ENCODE measurements at places on chromosomes 2 and 18.

DNA sequence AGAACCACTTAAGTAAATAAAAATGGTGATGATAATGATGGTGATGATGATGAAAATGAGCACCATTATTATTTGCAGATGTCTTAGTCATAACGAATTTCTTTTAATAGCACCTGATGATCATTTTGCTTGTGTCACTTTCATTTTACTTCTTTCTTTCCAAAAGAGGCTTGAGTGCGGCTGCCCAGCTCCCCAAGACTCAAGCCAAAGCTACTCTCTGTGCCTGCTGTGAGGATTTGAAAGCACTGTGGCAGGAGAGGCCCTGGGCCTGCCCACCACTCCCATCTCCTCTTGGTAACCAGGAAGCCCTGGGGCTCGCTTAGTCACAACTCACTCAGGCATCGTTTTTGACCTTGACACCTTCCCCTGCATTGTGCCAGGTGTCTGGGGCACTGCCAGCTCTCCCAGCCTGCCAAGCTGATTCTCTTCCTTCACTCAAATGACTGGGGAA is 41.2 kb downstream of the RPL37A start:
- DNase-seq: no peak

- DNase-seq: no peak
These were observed 102.8 kb upstream of the SALL3 start for GRCh38 chr18:78876868-78877267.

- DNase-seq: no peak
These were observed 135.8 kb downstream of the COPS8 start for GRCh38 chr2:237221443-237221842.

DNA sequence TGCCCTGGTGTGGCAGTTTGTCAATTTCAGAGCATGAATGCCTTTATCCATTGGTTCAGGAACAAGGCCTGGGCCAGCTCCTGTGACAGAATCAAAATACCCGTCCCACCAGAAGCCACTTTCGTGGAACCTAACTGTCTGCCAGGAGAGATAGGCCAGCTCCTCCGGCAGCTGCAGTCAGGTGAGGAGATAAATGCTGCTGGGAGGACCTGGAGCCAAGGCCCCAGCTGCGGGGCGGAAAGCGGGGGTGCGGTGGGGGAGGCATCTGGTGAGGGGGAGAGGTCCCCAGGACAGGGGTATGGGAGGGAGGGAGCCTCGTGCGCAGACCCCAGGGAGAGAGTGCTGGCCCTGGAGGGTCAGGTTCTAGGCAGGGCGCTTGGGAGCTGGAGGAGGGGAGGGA is 4.4 kb upstream of the ASB1 start:
- DNase-seq: no peak

DNA sequence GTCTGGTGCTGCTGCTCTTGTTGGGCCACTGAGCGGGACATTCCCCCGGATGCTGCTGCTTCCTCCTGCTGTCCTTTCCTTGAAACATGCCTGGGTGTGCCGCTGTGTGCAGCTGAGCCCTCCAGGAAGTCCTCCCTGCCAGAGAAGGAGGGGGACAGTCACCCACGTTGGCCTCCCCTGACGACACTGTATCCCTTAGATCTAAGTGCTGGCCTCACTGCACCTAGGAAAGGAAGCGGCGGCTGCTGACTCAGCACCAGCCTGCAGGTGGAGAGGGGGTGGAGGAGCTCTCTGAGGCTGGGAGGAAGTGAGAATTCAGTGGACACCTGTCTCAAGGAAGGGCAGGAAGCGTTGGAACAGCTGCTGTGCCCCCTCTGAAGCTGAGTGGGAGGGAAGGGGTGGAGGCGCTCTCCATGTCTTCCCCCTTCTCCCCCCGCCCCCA is 239.8 kb downstream of the HAUS1 start:
- no peak for DNase-seq

- no peak for DNase-seq
These were observed 364.7 kb downstream of the TXNL1 start for GRCh38 chr18:56273541-56274219.

DNA sequence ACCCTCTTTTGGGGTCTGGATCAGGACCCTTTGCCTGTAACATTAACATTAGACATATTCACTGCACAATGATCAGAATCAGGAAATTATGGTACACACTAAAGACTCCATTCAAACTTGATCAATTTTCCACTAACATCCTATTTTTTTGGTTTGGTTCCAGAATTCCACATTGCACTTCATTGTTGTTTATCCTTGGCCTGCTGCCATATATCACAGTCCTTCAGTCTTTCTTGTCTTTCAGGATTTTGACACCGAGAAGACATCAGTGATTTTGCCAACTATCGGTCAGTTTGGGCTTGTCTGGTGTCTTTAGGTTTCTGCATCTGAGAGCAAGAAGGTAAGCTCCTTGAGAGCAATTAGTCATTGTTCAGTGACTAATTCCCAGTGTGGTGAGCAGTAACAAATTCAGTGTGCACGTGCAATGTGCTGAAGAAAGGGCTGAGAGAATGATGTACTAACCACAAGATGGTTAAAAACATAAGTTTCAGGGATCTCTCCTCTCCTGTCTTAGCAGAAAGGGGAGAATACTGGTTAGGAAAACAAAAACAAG is 23.5 kb downstream of the MARCHF4 start:
- DNase-seq: no peak

GRCh38 chr2:208375491-208376068 is 31.0 kb upstream of the PTH2R start:
- DNase-seq: no peak

GRCh38 chr18:7923105-7923504 is 356.0 kb downstream of the PTPRM start:
- no peak for DNase-seq

- DNase-seq: no peak
These were observed 113.0 kb upstream of the TPO start for GRCh38 chr2:1300284-1300683.

GRCh38 chr2:134276381-134277172 is 22.7 kb downstream of the MGAT5 start:
- DNase-seq: no peak

All from WERI-Rb-1 (cell line).